ENCODE measurements at places on chromosomes 3 and 15.

DNA sequence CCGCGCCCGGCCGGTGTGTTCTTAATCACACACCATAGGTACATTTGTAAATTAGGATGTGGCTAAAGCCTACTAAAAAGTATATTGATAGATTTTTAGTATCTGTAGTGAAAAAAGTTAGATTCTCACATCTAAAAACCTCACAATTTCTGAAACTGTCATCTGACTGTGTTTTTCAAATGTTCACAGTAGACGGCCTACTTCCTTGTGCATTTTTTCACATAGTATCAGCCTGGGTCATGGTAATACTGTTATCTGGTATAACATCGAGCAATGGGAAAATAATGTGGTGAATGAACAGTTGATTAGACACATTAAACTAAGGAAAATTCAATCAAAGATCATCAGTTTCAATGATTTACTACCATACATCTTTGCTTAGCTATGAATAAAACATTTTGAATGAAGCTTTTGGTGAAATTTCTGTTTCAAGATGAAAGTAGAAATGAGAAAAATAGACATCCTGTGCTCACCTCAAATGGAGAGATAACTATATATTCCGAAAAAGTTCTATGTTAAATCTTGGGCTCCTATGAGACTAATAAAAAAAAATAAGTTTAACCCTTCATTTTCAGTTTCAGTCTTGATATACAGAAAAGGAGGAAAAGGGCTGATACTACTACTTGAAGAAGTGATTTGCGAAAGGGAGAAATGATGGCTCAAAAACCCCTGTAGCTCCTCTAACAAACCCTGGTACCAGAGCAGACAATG, 262.7 kb downstream of the ZBTB20 start:
- DNase-seq: no peak

DNA sequence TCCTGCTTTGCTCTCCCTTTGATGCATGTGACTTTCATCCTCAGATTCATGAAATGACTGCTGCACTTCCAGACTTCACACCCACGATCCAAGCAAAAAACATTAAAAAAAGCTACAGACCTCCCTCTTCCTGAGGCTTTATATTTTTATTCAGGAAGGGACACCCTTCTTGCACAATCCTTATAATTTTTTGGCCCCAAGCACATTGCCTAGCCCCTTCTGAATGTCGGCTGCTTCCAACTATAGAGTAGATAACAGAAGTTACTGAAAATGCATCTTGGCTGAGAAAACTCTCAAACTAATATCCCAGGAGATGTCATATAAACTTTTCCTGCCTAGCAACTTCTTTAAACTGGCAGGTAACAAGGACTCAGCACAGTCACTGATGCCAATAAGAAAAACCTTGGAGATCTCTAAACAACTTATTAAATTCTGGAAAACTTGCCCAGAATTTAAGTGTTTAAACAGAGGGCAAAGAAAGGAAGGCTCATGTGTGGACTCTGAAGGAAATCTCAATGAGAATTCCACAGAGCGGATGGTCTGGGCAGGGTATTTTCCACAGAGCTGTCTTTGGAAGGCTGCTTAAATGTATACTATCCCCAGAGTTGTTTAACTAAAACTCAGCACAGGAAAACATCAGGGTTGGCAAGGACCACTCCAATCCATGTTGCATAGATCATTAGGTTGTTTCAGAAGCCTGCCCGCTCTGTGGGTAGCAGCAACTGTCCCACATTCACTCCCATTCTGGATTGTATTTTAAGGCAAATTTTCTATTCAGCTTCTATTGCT, 746.8 kb upstream of the LMCD1 start:
- no peak for DNase-seq

DNA sequence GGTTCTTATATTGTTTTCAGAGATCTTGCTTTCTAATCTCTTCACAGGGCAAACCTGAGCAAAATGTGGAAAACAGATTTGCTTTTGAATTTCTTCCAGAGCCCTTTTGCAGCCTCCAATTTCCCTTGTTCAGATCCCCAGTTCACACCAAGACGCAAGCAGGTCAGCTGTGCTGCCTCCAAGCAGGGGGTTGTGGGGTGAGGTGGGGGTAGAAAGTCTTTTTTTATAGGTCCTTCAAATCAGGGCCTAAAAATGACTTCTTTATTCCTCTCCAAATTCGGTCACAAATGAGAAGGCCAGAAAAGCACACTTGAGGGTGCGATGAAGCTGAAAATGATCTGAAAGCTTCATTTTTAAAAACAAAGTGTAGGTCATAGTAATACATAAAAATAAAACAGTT, 26.3 kb upstream of the AVEN start:
- no peak for DNase-seq

DNA sequence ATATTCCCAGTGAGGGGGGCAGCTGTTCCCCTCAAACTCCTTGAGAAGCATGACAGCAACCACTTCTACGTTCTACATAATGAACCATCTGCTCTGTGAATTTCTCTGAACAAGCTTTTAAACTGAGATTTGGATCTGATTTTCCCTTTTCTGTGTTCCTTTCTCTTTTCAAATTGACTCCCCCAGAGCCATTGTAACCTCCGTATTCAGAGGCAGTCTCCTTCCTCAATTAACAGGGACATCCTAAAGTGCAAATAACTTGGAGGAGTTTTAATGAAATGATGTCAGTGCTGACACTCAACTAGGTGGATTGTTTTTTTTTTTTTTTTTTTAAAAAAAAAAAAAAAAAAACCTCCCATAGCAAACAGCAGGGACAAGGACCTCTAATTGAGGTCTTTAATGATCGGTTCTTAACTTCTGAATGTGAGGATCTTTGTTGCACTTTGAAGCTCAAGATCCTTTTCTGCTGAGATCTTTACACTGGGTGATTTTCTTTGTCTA, 48.8 kb downstream of the ADAMTS9 start:
- no peak for DNase-seq

DNA sequence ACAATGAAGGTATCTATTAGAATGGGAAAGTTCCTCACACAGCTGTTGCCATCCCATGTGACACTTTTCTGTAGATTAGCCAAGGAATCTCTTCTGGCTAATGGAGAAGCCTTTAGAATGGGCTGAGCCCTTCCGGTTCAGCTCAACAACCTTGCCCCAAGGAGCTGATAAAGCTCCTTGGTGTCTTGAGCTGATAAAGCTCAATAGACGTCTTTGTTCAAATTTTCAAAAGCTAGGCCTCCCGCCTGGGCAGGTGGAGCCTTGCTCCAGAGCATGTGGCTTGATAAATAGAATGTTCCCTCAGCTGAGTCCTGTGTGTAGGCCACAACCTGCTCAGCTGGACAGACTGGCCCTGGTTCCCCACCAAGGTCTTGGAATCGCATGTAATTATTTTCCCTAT, 7.2 kb upstream of the BNIP2 start:
- DNase-seq: no peak

- DNase-seq: no peak
These were observed 320.4 kb upstream of the RASGRP1 start for GRCh38 chr15:38885001-38885400.

- no peak for DNase-seq
These were observed 73.1 kb upstream of the BHLHE40 start for GRCh38 chr3:4906107-4906621.

DNA sequence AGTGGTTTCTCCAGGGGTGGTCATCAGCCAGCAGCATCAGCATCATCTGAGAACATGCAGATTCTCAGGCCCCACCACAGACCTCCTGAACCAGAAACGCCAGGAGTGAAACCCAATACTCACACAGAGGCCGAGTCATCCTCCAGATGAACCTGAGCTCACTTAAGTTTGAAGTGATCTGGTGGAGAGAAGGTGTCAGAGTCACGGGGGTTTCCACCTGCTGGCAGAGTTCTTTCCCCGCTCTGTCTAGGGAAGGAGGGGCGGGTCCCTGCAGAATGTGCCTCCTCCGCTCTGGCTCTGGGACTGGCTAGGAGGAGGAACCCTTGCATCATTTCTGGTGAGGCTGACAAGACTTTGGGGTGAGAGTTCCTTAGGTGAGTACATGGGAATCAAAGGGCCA, 13.3 kb upstream of the KIF23 start:
- no peak for DNase-seq

- no peak for DNase-seq
These were observed 13.8 kb upstream of the MSL2 start for GRCh38 chr3:136209921-136210320.

GRCh38 chr3:183193762-183194689, 31.5 kb upstream of the LAMP3 start:
- DNase-seq: no peak

DNA sequence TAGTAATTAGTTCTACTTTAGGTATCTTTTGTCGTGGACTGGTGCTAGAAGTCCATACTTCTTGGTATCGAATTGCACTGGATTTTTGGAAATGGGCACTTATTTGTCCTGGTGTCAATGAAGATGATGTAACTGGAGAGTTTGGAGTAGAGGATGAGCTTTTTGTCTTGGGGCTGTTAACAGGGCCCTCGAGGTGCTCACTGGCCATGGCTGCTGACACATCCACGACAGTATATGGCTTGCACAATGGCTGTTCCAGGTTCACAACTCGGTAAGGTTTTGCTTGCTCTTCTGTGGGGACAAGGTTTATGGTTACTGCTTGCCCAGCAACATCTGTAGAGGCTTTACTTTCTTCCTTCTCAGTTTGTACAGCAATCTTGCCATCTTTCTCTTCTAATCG, 109.4 kb upstream of the TSPAN3 start:
- DNase-seq: no peak

- DNase-seq: no peak
These were observed 290.1 kb downstream of the MFSD1 start for GRCh38 chr3:159091936-159092335.

- no peak for DNase-seq
These were observed 31.8 kb downstream of the ADAMTS17 start for GRCh38 chr15:100310041-100310405.

DNA sequence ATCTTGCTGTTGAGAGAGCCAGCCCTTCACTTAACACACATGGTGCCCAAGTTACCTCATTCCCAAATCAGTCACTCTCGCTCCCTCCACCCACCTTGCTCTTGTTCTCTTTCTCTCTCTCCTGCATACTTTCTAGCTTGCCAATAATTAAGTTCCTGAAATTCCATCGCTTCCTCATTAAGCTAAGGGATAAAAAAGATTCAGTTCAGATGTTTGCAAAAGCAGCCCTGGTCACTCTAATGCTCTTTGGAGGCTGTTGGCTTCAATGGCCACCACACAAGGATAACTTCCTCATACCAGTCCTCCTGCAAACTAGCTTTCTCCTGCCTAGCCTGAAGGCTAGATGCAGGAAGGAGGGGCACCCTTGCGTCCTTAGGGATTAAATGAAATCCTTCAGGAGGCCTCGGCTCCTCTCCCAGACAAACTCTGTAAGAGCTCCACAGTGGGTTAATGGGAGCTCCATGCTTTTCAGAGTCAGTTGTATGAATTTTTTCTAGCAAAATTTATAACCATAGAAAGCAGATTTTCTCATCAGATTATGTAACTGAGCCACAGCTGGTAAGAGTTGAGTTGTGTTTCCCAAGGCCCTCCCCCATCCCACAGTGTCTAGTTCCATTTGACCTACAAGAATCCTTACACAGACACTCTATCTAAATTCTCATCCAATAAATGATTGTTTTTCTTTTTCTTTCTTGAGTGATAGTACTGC, 176.6 kb upstream of the TRIM42 start:
- no peak for DNase-seq

DNA sequence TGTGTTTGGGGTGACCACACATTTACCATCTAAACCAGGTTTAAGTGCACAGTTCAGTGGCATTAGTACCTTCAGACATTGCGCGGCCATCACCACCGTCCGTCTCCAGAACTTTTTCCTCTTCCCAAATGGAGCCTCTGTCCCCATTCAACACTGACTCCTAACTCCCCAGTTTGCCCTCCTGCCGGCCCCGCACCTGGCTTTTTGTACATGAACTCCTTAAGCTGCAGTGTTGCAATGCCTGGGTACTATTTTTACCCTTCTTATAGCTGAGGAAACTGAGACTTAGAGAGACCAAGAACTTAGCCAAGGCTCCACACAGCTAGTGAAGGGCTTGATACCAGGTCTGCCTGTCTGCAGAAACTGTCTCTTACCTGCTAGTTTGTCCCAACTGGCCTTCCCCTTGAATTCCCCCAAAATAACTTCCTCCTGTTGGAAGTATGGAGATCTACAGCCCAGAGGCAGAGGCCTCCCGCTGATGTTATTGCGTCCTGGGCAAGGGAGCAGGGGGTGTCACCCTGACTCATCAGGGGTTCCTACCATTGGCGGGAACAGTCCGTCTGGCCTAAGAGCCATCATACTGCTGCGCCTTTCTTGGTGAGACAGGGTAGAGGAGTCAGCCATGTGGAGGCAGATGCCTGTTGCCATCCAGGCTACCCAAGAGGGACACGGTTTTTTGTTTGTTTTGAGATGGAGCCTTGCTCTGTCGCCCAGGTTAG, 65.6 kb downstream of the GRIP2 start:
- DNase-seq: no peak

DNA sequence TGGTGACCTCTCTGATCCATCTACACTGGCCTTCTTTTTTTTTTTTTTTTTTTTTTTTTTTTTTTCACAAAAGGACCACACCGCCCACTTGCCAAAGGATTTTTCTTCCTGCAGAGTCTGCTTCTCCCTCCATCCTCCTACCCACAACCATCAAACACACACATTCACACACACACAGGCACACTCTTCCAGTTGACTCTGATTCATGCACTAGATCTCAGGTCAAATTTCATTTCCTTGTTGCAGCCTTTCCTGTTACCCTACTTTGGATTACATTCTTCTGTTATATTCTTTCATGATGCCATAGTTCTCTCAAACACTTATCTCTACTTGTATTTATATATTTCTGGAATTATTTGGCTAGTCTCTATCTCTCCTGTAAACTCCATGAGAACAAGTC, 133.9 kb downstream of the STAC start:
- DNase-seq: no peak

DNA sequence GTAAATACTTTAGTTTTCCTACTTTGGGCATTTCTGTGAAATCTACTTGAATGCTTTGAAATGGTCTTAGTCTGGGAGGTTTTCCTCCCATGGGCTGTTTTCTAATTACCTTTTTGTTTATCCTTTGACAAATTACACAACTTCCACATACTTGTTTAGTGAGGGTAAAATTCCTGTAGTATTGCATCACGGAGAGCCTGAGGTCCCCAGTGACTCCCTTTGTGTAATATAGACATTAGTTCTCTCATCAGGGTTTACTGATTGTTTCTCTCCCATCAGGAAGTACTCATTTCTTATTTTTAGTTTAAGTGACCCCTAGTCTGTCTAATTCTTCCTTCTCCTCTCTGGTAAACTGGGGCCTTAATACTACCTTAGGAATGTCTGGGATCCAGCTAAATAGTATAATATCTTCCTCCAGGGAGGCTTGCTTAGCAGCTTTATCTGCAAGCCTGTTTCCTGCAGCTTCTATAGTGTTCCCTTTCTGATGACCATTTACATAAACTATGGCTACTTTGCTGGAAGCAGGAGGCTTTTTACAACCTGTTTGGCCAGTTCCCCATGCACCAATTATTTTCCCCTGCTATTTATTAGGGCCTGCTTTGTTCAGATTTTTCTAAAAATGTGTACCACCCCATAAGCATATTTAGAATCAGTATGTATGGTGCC, 87.2 kb upstream of the XCR1 start:
- no peak for DNase-seq

DNA sequence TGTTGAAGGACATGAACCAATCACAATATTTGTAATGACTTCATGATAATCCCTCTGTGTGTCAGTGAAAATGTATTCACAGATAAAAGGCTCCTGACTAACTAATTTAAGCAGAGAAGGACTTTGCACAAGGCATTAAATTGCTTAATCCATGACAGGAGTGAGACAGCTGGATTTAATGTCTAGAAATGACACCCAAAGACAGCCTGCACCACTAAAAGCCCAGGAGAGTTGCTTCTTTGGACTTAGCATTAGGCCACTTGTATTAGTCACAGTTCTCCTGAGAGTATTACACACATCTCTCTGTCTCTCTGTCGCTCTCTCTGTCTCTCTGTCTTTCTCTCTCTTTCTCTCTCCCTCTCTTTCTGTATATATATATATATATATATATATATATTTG, 180.4 kb downstream of the GOLGA8K start:
- no peak for DNase-seq

Measured in CD8-positive, alpha-beta memory T cell (primary cell).